ENCODE measurements at places on chromosomes 1 and 21. TPM values are rescaled to one million over a fixed set of nuclear protein-coding genes. Genes with fewer than 3 reads are reported as not detected.

DNA sequence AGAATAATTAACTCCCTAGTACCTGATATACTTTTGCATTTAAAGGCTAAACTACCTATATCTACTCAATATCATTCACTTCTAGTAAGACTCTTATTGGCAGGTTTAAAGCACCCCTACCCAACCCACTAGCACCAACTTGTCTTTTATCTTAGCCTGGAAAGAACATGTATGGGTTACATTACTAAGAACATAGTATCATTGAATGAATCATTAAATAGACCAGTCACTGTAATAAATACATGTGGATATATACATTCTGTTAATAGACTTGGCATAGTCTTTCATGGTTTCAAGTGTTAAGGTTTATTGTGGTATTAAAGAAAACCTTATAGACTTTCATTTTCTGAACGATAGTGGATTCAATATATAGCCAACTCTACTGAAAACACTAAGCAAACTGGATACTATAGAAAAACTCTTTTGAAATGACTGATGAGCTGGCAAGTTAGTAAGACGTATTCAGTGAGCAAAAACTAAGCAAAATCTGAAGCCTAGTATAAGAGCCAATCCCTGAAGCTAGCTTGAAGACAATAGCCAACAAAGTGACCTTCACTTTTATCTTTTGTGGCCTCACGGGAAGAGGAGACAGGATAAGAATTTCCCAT, 10.3 kb downstream of the HIVEP3 start:
- no peaks in the 10 kb centered on the region for H3K27me3 ChIP-seq
- no peak for DNase-seq
- no peak overlapping the region for H3K27ac ChIP-seq
- peaks cover 25% of the 10 kb centered on the region for H3K4me1 ChIP-seq
- no peak overlapping the region for H3K4me3 ChIP-seq

- peaks cover 38% of the 10 kb centered on the region for H3K27me3 ChIP-seq
- DNase-seq, result no peak
- no peaks in the 10 kb centered on the region for H3K36me3 ChIP-seq
- H3K4me3 ChIP-seq, result no peak overlapping the region
- H3K27ac ChIP-seq, result no peak overlapping the region
Observed at GRCh38 chr1:111821121-111821745, 65.5 kb downstream of the DDX20 start.

- DNase-seq, result no peak
- no peak overlapping the region for H3K4me3 ChIP-seq
- H3K36me3 ChIP-seq, result no peaks in the 10 kb centered on the region
- no peak overlapping the region for H3K27ac ChIP-seq
- H3K4me1 ChIP-seq, result no peaks in the 10 kb centered on the region
- no peaks in the 10 kb centered on the region for H3K27me3 ChIP-seq
Observed at GRCh38 chr1:69510026-69510425, 57.7 kb upstream of the LRRC7 start.

GRCh38 chr21:18000981-18001686, 182.0 kb upstream of the C21orf91 start:
- DNase-seq, result no peak
- H3K36me3 ChIP-seq, result no peaks in the 10 kb centered on the region
- no peaks in the 10 kb centered on the region for H3K4me1 ChIP-seq
- no peak overlapping the region for H3K4me3 ChIP-seq

The TMEM269 gene
- not detected for total RNA-seq
